Airway epithelial cell (primary cell): ENCODE measurements at places on chromosomes 1 and 21. TPM values are rescaled to one million over a fixed set of nuclear protein-coding genes. Genes with fewer than 3 reads are reported as not detected.

The ISG20L2 gene
- total RNA-seq, result 28.4 and 37.9 TPM in 2 replicates

The ADAM30 gene
- 0.23 TPM in 1 of 2 replicates, not detected in the other for total RNA-seq

The KRTAP19-1 gene
- total RNA-seq, result not detected in 2 replicates

The SPATA45 gene
- not detected in 2 replicates for total RNA-seq

The PRR9 gene
- total RNA-seq, result not detected in 2 replicates

The WDR3 gene
- total RNA-seq, result 14.7 and 16.1 TPM in 2 replicates

The CRYAA gene
- not detected in 2 replicates for total RNA-seq

The GJB5 gene
- total RNA-seq, result 105 and 109 TPM in 2 replicates

The PLA2G2A gene
- not detected in 2 replicates for total RNA-seq

The INAVA gene
- 72.1 and 84.0 TPM in 2 replicates for total RNA-seq

The TMEM269 gene
- 0.05 and 0.07 TPM in 2 replicates for total RNA-seq

The BLACAT1 gene
- 1.3 and 1.5 TPM in 2 replicates for total RNA-seq

The MSH4 gene
- total RNA-seq, result not detected in 2 replicates

The TNNT2 gene
- 1.3 and 2.6 TPM in 2 replicates for total RNA-seq

The KLF17 gene
- total RNA-seq, result not detected in 2 replicates

The LCE2A gene
- not detected in 2 replicates for total RNA-seq

The MED8 gene
- total RNA-seq, result 36.0 and 39.4 TPM in 2 replicates

The AZIN2 gene
- 2.8 and 3.1 TPM in 2 replicates for total RNA-seq

The TSPAN1 gene
- 37.5 and 39.6 TPM in 2 replicates for total RNA-seq
